ENCODE measurements at places on chromosomes 2 and 18.

GRCh38 chr2:175353275-175353674, 171.8 kb upstream of the ATP5MC3 start:
- no peak for DNase-seq

GRCh38 chr2:10266133-10266620, 36.5 kb upstream of the HPCAL1 start:
- no peak for DNase-seq

- peak; percentile 9 for DNase-seq
These were observed 2.2 kb downstream of the RND3 start for GRCh38 chr2:150485114-150485870.

DNA sequence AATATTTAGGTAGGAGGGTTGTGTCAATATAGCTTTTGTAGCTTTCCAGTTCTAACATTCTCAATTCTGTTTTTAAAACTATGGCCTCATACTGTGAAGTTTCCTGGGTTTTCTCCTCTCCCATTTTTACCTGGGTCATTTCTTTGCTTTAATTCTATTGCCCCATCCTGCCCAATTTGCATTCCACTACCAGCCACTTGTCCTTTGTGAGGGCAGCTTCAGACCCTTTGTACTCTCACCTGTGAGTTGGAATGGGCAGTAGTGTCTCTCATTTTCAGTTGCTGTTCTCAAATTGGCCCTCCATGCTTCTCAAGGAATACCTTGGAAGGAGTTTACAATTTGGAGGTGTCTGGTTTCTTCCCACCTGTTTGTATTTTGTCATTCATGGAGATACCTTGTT, 108.4 kb downstream of the CAMKMT start:
- DNase-seq, result no peak

GRCh38 chr2:70757360-70757759, 10.6 kb downstream of the ADD2 start:
- DNase-seq, result no peak

DNA sequence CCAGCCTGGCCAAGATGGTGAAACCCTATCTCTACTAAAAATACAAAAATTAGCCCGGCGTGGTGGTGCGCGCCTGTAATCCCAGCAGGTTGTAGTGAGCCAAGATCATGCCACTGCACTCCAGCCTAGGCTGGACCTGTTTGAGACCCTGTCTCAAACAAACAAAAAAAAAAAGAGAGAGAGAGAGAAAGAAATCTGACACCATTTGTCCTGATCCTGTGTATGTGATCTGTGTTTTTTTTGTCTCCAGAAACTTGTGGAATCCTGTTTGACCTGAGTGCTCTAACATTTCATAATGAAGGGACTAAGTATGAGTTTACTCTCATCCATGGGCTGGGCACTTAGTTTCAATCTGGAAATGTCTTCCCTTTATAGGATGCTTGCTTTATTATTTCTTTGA, 6.4 kb upstream of the ITPRIPL1 start:
- DNase-seq, result no peak

GRCh38 chr2:15832030-15832709, 108.2 kb upstream of the MYCN start:
- DNase-seq, result no peak

DNA sequence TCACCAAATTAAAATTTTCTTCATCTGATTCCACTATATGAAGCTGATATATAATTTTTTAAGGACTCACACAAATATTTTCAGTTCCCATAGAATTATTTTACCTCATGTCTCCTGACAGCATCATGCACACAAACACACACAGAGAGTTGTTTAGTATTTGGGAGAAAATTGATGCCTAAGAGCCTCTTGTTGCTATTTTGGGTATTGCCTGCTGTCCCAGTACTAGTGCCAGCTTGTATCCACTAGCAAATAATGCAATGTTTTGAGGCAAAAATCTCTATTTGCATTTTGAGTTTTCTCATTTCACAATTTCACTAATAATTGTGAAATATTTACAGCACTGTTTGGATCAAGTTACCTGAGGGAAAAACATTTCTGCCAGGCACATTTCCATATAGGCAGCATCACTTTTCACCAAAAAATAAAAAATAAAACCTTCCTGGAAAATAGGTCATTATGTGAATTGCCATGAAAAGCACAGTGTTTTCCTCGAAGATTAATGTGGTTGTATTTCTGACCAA, 328.2 kb downstream of the KCNJ3 start:
- no peak for DNase-seq

GRCh38 chr2:212107014-212107413, 431.6 kb downstream of the ERBB4 start:
- no peak for DNase-seq

DNA sequence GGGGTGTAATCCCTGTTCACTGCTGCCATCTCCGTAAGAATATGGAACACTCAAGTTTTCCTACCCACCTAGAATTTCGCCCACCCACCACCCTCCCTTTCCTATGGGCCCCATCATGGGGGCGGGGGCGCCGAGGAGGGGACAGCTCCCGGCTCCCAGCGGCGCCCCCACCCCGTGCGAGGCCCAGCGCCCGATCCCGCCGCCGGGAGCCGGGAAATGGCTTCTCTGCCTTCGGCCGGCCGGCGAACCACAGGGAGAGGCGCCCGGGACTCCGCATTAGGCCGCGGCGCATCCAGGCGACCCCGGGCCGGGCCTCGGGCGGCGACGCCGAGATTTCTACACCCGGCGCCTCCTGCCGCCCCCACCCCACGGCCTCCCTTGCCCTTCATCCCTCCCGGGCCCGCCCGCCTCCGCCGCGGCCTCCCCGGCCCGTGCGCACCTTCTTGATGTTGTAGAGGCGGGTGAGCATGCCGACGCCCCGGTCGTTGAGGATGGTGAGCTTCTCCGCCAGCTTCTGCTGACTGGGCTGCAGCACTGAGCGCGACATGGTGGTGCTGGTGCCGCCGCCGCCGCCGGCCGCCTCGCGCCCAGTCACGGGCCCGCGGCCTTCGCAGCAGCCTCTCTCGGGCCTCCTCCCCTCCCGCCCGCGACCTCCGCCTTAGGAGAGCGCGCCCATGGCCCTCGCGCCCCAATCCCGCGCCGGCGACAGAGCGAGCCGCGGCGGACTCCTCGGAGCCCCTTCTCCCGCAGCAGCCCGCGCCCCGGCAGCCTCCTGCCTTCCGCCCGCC, 510 bp downstream of the NCKAP1 start:
- DNase-seq, result peak; percentile 50

- peak; percentile 89 for DNase-seq
These were observed 1.9 kb upstream of the CFAP53 start for GRCh38 chr18:50268022-50268747.

DNA sequence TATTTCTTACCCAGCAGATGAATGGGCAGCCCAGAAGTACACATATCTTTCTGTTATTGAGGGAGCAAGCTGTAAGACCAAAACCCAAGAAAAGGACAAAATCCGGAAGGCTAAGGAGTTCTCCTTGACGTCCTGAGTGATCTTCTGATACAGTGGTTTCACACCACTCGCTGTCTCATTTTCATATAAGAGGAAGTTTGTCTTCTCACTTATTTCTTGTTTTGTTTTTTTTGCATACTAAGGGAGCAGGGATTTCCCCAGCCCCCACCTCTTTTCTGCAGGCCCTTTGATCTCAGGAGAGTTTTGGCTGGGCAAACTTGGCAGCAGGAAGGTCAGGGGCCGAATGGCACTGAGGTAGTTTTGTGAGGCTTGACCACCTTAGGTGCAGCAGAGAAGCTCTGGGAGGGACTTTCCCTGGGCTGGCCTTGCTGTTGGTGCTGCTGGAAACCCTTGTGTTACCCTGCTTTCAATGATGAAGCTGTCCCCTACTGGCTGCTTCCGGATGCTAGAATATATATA, 13.3 kb downstream of the CHRNA1 start:
- DNase-seq, result no peak

DNA sequence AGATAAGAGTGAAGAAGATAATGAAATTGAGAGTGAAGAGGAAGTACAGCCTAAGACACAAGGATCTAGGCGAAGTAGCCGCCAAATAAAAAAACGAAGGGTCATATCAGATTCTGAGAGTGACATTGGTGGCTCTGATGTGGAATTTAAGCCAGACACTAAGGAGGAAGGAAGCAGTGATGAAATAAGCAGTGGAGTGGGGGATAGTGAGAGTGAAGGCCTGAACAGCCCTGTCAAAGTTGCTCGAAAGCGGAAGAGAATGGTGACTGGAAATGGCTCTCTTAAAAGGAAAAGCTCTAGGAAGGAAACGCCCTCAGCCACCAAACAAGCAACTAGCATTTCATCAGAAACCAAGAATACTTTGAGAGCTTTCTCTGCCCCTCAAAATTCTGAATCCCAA, 15.7 kb downstream of the MSH6 start:
- peak; percentile 52 for DNase-seq

DNA sequence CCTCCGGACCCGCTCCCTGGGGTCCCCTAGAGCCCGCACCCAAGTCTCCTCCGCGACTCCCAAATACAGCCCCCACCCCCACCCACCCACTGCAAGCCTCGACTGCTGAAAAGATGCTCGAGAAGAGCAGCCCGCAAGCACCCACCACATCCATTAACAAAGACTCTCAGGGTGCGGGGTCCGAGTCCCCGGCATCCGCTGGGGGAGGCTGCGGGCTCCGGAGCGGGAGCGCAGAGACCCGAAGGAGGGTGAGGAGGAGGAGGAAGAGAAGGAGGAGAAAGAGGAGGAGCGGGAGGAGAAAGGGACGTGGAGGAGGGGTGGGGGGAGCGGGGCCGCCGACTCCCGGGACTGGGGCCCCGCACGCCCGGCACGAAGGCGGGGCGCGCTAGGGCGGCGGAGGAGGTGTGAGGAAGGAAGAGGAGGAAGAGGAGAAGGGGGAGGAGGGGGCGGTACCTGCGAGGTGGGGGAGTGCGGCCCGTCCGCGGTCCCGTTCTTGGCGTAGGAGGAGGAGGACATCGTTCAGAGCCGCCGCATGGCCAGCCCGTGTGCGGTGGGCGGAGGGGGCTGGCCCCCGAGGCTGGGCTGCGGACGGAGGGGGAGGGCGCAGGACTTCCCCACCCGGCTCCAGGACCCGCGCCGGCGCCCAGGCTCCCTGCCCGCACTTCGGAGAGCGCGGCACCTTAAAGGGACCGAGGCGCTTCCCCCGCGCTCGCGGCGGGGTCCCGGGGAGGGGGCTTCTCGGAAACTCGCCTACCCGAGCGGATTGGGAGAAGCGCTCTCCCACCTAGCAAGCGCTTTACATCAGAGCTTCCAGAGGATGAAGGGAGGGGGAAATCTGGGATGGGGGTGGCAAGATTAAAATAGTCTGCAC, at the start of gene CACNB4:
CACNB4 (minus strand) TSS at position 549 of the 871 bp plus-strand sequence.
- DNase-seq, result no peak

DNA sequence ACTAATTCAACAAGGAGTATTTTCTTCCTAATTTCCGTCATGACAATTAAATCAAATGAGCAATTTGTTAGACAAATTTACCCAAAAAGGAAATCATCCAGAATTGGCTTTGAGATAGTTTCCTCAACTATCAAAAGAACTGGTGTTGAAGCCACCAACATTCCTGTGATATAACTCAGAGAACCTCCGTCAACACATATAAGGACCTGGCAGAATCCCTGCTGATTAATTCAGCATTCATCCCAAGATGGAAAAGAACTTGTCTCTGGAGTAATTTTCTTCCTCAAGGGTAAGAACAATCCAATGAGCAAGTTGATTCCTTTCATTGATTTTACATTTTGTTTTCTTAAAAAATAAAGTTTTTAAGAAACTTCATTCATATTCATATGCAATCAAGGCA, 62.0 kb downstream of the MBD2 start:
- no peak for DNase-seq

GRCh38 chr2:113240150-113240914, 38.4 kb downstream of the PAX8 start:
- peak; percentile 42 for DNase-seq

DNA sequence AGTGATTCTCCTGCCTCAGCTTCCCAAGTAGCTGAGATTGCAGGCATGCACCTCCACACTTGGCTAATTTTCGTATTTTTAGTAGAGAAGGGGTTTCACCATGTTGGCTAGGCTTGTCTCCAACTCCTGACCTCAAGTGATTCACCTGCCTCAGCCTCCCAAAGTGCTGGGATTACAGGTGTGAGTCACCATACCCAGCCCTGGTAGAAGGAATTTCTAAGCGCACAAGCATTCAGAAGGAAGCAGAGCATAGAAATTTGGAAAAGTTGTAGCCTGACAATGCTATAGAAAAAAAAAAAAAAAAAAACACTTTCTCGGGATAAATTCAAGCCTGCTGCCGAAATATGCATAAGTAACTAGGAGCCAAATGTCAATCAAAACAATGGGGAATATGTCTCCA, 249.4 kb downstream of the GRB14 start:
- DNase-seq, result no peak

DNA sequence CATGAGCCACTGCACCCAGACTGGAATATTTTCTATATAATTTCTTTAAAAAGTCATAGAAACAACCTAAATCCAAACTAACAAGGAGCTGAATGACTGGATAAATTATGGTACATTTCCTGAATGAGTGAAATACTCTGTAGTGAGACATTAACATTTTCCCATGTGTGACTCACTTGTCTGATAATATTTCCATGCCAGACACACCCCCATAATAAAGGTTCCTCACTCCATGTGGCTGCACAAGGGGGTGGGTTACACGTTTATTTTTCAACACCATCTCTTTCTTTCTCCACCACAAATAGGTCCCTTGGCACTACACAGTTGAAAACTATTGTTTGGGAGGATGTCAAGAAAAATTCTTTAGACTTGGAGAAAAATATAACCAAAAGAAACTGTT, 266.3 kb upstream of the LYPD1 start:
- no peak for DNase-seq

DNA sequence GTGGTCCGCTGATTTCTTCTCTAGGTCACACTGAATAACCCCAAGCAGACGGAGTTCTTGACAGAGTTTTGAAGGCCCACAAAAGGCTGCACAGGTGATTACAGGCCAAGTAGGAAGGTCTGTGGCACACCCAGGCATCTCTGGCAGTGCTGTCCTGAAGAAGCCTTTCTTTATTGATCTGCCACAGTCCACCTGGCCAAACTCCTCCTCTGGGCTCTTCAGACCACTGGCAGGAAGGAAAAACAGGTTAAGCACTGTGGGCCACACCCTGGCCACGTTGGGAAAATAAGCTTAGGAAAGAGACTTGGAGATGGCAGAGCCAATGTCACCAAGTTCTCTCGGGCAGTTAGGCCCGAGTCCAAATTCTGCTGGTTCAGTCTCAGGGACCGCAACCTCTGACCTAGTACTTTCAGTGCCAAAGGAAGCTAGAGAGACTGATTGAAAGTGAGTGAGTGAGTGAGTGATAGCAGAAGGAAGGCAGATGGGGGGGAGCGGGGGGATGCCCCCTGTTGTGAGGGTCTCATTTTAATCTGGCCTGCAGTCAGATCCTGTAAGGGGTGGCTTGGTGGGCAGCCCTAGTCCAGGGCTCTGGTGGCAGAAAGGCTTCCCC, 102.9 kb downstream of the TGFA start:
- DNase-seq, result no peak

DNA sequence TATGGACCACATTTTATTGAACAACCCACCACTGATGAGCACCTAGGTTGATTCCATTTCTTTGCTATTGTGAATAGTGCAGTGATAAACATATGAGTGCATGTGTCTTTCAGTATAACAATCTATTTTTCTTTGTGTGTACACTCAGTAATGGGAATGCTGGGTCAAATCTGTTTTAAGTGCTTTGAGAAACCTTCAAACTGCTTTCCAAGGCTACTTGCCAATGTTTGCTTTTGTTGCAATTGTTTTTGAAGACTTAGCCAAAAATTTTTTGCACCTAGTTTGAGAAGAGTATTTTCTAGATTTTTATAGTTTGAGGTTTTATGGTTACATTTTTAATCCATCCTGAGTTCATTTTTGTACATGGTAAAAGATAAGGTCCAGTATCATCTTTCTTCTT, 587.4 kb upstream of the SETBP1 start:
- no peak for DNase-seq
